ENCODE measurements at places on chromosomes 13 and 19.

DNA sequence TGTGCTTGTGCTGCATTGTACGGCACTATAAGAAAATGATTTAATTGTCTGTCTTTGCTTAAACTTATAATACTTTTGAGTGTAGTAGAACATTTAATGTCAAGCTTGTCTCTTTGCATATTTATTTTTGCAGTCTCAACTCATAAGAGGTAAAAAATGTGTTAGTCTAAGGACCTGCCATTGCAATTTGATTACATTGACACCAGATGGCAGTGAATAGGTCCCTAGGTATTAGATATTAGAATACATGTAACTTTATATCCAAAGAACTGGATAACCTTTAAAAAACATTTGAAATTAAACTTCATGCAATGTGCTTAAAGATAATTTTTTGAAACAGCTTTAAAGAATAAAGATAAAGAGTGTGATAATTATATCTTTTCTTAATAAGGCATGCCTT is 1421.3 kb downstream of the OLFM4 start:
- DNase-seq: no peak

DNA sequence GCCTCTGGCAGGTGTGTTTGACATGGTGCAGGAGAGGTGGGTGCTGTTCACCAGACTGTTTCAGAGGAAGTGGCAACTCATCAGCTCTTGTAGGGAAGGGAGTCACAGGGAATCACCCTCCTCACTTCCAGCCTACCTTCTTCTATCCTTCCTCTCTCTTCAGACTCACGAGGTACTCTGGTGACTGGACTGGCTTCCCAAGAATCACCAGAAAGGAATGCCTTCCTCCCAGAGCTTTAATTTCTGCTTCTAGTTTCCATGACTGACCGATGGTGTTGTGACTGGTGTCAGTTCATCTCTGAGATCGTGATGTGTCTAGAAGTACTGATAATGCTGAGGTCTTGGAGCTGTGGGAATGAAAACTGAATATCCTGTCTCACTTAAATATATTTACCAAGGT is 247.3 kb downstream of the KCTD12 start:
- no peak for DNase-seq

DNA sequence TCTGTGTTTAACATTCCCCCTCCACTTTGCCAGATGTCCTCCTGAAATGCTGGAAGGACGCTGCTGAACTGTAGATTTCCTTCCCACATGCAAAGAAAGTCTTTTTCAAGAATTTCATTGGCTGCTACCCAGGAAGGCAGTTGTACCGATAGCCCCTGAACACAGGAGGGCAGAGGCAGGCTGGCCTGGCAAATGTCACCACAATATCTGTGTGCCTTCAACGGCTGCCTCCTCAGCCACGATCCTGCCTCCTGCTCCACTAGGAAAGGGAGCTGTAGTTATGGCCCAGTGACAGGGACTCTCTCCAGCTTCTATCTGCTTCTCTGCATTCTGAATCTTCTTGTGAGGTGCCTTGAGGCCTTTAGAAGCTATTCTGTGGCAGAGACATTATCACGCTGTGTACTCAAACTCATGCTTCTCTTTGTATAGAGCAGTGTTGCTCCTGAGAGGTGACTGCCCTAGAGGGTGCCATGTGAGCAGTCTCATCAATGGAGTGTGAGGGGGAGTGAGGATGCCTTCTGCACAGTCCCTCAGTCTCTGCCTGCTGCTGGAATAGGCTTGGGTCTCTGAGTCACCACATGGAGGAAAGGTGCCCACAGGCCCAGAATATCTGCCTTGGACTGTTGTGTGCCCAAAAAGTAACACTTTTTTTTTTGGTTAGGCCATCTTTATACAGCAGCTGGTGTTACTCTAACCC is 279.8 kb downstream of the DNAJC15 start:
- no peak for DNase-seq

DNA sequence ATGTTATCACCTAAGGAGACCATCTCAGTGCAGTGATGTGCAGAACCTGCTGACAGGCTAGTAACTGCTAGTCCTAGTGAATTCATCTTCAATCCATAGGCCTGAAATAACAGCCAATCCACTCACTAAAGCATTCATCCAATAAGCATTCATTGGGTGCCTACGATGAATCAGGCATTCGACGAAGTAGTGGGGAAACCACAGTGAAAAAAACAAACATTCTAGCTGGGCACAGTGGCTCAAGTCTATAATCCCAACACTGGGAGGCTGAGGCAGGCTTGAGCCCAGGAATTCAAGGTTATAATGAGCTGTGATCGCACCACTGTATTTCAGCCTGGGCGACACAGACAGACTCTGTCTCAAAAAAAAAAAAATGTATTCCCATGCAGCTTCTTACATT is 135.6 kb downstream of the RNF17 start:
- DNase-seq: no peak

DNA sequence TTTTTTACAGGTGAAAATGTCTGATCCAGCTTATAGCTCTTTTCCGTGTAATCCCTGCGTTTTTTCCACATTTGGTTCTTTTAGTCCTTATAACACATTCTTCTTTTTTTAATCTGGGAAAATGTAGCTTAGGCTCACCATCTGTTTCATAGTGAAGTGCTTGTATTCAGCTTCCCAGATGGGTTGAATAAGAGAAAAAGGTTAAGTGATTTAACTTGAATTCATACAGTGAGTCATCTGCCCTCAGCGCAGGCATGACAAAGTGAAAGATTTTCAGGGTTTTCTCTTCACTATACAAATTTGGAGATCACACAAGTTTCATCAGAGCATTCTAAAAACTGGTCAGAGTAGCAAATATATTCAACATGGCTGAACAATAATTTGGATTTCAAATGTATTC is 224.8 kb downstream of the SPRY2 start:
- DNase-seq: no peak

DNA sequence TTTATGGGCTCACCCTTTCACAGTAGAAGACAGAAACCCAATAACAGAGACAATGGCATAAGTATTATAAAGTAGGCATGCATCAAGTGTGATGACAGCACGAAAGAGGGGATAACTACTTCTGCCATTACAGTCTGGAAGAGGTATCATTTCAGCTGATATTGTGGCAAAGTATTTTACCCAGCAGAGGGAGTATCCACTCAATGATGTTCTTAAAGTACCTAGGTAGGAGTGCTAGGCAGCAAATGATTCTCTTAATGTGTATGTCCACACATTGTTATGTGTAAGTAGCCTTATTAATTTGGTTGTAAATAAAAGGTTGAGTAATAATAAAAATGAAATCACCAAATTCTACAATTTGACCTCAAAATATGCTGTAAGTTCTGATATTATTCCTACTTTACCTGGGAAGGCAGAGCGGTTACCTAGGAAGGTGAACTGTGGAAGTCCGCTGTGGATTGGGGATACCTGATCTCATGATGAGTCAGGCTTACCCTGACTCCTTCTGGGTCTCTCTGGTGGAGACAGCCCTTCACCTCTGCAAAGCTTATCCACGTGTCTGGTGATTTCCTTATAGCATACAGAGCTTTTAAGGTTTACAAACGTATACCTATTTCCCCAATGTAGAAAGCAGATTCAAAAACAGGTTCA is 4.1 kb upstream of the UBAC2 start:
- no peak for DNase-seq

DNA sequence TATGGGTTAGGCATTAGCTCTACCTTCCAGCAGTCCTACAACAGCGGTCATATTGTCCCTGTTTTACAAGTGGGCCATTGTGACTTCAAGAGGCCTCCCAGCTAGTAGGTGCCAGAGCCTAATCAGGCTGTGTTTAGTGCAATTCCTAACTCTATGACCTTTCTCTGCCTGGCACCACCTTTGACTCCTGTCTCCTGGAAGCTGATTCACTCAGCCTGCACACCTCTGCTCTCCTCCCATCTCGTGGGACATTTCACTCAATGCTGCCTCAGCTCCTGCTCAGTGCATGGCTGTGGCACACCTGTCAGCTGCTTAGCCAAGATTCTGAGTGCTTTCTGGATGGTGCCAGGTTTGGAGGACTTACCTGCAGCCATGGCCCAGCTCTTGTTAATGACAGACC is 9.5 kb upstream of the GJB6 start:
- DNase-seq: no peak

DNA sequence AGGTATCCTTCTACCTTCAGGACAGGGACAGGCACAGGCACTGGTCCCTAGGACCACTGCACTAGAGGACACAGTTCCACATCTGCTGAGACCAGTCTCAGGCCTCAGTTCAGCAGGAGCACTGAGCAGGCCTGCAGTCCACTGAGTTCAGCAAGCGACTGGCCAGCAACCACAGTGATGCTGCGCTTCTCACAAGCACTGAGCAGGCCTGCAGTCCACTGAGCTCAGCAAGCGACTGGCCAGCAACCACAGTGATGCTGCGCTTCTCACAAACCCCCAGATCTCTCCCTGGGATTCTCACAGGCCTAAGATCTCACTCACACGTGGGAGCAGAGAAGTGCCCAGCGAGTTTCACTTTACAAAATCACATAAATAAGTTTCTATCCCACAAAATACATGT is 140.6 kb downstream of the IRS2 start:
- no peak for DNase-seq

GRCh38 chr13:44393391-44393790 is 19.8 kb downstream of the SERP2 start:
- no peak for DNase-seq

DNA sequence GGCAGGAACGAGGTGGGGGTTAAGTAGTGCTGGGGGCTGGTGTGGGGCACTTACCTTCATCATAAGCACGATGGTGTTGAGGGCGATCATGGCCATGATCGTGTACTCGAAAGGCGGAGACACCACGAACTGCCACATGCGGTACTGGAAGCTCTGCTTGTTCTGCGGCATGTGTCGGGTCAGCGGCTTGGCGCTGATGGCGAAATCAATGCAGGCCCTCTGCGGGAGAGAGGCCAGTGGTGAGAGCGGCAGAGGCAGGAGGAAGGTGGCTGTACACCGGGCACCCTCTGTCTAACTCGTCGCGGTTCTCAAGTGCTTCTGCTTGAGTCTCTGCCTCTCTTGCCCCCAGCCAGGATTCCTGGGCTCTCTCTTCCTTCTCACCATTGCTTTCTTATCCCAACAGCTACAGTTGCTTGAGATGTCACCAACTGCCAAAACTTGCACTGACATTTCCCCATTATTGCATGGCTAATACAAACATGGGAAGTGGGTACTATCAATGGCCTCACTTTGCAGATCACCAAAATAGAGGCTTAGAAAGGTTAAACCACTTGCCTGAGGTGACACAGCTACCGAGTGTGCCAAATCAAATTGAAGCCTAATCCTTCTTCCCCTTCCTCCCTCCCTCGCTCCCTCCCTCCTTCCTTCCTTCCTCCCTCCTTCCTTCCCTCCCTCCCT is 105.0 kb downstream of the IER2 start:
- no peak for DNase-seq

DNA sequence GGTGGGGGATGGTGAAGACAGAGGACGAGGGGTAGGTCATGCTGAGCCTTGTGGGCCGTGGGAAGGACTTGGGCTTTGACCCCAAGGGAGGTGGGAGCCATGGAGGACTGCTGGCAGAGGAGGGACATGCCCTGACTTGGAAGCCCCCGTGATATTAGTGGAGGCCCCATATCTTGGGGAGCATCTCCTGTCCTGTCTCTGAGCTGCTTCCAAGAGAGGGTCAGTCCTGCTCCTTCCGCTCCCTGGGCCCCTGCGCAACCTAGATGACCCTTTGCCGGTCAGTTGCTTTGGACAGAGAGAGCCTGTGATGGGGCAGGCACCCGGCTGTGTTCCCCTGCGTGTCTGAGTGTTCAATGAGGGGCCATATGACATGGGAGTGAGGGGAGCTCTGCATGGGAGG is 5.2 kb downstream of the TLE6 start:
- no peak for DNase-seq

DNA sequence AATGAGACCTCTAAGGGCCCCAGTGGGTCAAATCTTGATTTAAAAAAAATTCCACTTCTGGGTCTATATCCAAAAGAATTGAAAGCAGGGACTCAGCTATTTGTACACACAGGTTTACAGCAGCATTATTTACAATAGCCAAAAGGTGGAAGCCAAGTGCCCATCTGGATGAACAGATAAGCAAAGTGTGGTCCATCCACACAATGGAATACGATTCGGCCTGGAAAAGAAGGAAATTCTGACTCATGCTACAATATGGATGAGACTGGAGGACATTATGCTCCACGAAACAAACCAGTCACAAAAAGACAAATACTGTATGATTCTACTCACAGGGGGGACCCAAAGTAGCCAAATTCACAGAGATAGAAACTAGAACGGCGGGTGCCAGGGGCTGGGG is 76.7 kb downstream of the CACNA1A start:
- DNase-seq: no peak

GRCh38 chr19:17963936-17964691 is 2.8 kb upstream of the KCNN1 start:
- no peak for DNase-seq

DNA sequence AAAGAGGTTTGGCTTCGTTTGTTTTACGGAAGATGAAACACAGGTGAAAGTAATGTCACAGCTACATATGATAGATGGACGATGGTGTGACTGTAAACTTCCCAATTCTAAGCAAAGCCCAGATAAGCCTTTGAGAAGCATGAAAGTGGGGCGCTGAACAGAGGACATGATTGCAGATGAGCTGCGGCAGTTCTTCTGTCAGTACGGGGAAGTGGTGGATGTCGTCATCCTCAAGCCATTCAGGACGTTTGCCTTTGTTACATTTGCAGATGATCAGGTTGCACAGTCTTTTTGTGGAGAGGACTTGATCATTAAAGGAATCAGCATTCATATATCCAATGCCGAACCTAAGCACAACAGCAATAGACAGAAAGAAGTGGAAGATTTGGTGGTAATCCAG is 111.5 kb upstream of the DIAPH3 start:
- no peak for DNase-seq

DNA sequence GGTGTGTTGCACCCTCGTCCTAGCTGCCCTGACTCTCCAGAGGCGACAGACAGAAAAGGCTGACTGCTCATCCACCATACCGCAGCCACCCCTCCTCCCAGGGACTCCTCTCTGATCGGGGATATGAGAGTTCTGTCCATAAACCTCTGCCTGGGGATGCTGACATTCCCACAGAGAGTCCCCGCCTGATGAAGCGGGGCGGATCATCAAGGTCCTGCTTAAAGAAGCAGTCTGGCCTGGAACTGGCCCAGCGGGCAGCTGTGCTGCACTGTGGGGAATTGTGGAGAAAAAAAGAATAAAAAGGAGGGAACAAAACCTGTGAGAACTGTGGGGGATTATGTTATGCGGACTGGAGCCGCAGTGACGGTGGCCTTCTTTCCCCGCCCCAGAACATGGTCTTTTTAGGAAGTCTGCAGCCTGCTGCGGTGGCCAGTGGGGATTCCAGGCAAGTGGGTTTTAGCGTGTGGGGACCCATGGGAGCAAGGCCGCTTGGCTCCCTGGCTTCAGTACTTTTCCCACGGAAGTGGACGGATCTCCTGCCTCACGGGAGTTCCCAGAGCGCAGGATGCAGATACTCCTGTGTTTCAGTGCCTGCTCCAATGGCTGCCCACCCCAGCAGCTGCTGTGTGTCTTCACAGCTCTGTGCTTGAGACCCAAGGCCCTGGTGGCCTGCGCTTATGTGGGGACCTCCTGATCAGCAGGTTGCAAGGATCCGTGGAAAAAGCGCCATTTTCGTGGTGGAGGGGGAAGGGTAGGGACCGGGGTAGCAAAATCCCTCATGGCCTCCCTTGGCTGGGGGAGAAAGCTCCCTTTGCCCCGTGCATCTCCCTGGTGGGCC is 1456.2 kb upstream of the SLC10A2 start:
- no peak for DNase-seq

GRCh38 chr19:41887711-41888382 is 4.9 kb downstream of the ARHGEF1 start:
- peak; percentile 93 for DNase-seq

- no peak for DNase-seq
Measured at GRCh38 chr13:42548731-42549551, 25.0 kb upstream of the TNFSF11 start.
